Dermis blood vessel endothelial cell (primary cell): ENCODE measurements at places on chromosomes 2 and 18. TPM values are rescaled to one million over a fixed set of nuclear protein-coding genes. Genes with fewer than 3 reads are reported as not detected.

DNA sequence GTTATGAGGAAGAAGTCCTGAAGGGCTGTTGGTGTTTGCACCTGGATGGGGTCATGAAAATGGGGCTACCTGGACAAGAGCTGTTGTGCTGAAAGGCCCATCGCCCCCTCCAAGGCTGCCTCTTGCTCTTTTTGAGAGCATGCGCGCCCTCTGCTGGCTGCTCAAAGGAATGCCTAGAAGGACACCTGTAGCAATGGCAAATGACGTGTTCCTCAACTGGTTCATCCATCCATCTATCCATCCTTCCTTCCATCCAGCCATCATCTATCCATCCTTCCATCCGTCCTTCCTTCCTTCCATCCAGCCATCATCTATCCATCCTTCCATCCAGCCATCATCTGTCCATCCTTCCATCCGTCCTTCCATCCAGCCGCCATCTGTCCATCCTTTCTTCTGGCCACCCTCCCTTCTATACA, 17.2 kb upstream of the RPL31 start:
- peak; percentile 87 for DNase-seq

- DNase-seq, result no peak
Observed at GRCh38 chr2:84173041-84173440, 286.0 kb downstream of the SUCLG1 start.

- DNase-seq, result peak; percentile 82
Observed at GRCh38 chr2:102436323-102436722, 13.4 kb downstream of the IL18RAP start.

- peak; percentile 40 for DNase-seq
Observed at GRCh38 chr2:159557437-159558034, 58.8 kb downstream of the BAZ2B start.

TFCP2L1 gene
- 0.28 and 0.51 TPM in 2 replicates for total RNA-seq
